ENCODE measurements at places on chromosomes 13 and 19.

GRCh38 chr13:44223770-44224444, 149.7 kb upstream of the SERP2 start:
- DNase-seq = no peak

DNA sequence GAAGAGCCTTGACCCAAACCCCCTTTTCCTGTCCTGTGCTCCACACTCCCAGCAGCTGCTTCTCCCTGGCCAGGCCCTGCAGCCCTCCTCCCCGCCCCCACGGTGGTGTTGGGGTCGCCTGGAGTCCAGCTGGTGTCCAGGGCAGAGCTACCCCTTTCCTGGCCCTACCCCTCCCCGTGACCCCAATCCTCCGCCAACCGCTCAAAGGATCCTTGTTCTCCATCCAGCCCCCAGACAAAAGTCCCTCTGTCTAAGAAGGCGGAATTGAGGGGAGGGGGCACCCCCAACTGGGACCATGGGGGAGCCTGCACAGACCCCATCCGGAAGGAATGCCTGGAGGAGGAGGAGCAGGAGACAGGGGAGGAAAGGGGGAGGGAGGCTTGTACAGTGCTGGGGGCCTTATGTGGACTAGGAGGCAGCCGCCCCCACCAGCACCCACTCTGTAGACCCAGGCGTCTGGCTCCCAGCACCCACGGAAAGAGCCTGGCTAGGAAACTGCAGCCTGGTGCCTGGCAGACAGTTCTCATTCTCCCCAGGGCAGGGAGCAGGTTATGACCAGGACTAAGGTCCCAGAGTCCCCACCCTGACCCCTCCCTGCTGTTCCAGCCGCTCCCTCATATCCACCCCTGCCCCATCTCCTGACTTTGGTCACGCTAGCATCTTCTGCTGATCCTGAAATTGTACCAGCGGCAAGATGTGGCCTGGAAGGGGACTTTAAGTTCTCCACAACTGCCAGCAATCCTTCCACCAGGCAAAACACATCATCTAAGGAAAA, at the start of gene FXYD3:
Gene FXYD3, plus strand, starts transcription at position 647 of the 775 bp plus-strand sequence. CDS start 3,554 bp downstream, outside the sequence.
- no peak for DNase-seq

DNA sequence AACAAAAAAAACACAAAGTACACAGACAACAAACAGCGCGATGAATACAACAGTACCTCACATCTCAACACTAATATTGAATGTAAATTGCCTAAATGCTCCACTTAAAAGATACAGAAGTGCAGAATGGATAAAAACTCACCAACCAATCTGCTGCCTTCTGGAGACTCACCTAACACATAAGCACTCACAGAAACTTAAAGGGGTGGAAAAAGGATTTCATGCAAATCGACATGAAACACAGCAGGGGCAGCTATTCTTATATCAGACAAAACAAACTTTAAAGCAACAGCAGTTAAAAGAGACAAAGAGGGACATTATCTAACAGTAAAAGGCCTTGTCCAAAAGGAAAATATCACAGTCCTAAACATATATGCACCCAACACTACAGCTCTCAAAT, 209.5 kb downstream of the ABCC4 start:
- no peak for DNase-seq

DNA sequence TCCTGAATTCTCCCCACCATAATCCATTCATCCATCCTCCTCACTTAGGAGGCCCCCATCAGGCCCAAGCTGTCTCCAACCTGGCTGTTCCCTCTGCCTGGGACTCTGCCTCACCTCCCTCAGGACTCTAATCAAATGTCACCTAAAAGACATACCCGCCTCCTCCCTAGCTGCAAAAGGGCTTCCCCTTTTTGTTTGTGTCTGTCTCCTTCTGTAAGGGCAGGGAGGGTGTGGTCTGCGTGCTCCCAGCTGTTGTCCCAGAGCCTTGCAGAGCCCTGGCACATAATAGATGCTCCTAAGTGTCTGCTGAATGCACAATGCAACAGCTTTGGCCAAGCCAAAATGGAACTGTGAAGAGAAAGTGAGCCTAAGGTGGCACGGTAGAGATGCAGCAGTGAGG, 4.4 kb downstream of the TRIR start:
- DNase-seq = no peak

GRCh38 chr13:34589581-34589980, 352.5 kb upstream of the NBEA start:
- no peak for DNase-seq

DNA sequence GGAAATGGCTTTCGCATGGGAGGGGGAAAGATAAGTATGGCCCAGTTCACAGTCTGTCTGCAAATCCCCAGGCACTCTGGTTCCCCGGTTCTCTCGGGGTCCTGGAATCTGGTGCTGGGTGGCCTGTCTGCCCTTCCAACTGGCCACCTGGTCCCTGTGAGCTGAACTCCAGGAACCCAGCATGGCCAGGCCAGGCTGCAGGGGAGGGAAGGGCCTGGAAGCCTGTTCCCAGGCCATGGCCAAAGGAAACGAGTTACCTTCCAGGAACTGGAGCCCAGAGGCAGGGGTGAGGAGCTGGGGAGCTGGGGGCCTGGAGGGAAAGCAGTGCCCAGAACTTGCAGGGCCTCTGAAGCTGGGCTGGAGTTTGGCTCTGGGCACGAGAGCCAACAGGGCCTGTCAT, 19.1 kb upstream of the PNMA8C start:
- DNase-seq = no peak

- no peak for DNase-seq
Measured at GRCh38 chr19:33704271-33704670, 82.5 kb downstream of the CHST8 start.

GRCh38 chr19:21256722-21257121, 72.5 kb downstream of the ZNF708 start:
- DNase-seq = no peak

DNA sequence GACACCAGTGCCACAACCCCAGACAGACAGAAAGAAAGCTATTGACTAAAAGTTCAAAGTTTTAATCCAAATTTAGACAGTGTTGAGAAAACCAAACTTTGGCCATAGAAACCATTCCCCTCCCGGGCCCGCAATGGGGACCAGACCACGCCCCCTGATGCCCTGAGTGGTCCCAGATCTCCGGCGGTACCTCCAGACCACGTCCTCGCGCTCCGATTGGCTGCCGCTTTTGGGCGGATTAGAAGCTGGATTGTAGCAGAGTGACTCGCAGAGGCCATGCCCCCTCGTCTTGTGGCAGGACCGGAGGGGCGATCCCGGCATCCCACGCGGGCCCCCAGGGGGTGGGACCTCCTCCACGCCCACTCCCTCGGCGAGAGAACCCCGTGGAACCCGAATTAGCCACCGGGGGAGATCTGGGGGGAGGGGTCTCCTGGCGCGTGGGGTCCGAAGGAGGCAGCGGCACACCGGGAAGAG, 797 bp upstream of the HSD17B14 start:
- peak; percentile 90 for DNase-seq

Data from stimulated activated CD8-positive, alpha-beta memory T cell treated with anti-CD3 and anti-CD28 coated beads, Interleukin-7, amount 100 ng/mL, for 48 hours (primary cell).